ENCODE measurements at places on chromosomes 12 and 14.

DNA sequence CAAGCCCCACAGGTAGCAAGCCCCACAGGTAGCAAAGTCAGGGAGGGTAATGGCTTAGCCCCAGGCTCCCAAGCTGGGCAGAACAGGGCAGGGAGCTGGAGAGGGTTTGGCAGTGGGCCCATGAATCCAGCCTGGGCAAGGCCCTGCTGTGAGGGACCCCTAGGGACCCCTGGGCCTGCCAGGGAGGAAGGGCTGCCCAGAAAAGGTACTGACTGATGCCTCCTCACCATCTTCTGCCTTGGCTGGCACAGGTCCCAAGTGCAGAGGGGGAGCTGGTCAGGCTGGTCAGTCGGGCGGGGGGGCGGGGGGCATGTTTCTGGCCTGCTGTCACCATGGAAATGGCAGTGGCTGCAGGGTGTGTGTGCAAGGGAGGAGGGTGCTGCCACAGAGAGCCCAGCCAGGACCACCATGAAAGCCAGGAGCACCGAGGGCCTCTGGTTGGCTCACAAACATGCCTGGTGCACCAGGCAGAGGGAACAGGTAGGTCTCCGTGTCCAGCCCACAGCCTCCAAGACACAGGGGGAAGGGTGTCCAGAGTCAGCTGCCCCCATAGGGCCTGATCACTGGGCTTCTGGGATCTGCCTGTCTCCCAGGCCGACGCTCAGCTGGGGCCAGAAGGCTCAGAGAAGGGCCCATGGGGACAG, 1.5 kb upstream of the CRIP2 start:
- no peak for DNase-seq

- DNase-seq, result no peak
These were observed 23.1 kb upstream of the BCL2L14 start for GRCh38 chr12:12047682-12048081.

GRCh38 chr14:68897559-68898155, 81.4 kb downstream of the ACTN1 start:
- DNase-seq, result no peak

- no peak for DNase-seq
These were observed 127.4 kb downstream of the HMGA2 start for GRCh38 chr12:65951697-65952096.

DNA sequence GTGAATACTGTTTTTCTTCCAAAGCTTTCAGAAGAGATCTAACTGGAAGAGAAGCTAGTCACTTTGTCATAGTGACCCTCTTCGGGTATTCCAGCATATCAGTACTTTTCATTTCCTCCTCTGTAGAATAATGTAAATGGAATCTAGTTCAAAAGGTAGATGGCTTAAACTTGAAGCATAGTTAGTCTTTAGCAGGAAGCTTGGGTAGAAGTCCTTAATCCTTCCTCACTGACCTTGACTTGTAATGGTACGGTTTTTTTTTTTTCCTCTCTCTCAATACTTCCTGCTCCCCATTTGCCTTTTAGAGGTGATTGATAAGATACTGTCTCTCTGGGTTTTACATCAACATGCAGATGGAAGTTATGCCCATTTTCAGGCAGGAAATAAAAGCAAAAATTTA, 1.7 kb downstream of the FBXO34 start:
- DNase-seq, result no peak

GRCh38 chr12:118465706-118466105, 89.4 kb downstream of the SUDS3 start:
- no peak for DNase-seq

GRCh38 chr12:67305544-67305943, 36.4 kb downstream of the CAND1 start:
- DNase-seq, result no peak

DNA sequence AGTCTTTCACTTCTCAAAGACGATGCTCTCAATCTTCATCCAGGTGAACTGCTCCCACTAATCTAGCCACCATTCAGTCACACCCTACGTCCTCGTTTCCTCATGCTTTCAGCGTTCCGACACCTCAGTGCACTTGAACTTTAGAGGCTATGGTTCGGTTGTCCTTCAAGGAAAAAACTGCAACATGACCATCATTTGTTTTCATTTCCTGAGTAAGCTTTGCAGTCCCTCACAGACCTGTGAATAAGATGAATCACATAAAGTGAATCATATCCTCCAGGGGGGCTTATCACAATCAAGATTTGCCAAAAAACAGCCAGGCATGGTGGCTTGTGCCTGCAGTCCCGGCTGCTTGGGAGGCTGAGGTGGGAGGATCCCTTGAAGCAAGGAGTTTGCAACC, 80.2 kb downstream of the TMCC3 start:
- DNase-seq, result no peak

DNA sequence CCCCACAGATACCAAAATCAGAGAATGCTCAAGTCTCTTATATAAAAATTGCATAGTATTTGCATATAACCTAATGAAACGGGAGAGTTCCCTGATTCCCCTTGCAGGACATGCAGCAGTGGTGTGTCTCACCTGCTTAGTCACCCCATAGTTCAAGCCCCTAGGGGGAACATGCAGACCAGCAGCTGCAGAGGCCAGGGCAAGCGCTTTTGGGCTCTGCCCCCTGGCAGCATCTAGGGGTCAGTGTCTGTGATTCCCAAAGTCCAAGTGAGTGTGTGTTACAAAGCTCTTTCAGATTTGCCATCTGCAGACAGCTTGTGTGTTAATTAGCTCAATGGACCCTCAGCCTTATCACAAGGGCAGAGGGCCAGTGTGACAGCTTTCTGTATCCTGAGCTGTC, 110.1 kb downstream of the DNAI7 start:
- no peak for DNase-seq

- DNase-seq, result no peak
These were observed 34.6 kb downstream of the P2RX7 start for GRCh38 chr12:121167232-121167820.

- DNase-seq, result no peak
These were observed 82.6 kb upstream of the USP44 start for GRCh38 chr12:95633732-95634465.

DNA sequence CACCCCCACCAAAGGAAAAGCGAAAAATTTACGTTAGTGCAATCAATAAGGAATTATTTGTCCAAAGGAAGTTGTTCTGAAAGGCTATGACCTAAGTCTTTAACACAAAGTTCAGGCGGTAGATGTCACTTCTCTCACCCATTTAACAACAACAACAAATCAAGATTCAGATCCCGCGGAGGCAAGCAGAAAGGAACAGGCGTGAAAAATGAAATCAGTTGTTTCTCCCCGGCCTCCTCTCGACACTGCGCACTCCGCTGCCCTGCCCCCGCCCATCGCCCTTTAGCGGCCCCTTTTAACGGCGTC, 1.4 kb downstream of the DENND5B start:
- no peak for DNase-seq

DNA sequence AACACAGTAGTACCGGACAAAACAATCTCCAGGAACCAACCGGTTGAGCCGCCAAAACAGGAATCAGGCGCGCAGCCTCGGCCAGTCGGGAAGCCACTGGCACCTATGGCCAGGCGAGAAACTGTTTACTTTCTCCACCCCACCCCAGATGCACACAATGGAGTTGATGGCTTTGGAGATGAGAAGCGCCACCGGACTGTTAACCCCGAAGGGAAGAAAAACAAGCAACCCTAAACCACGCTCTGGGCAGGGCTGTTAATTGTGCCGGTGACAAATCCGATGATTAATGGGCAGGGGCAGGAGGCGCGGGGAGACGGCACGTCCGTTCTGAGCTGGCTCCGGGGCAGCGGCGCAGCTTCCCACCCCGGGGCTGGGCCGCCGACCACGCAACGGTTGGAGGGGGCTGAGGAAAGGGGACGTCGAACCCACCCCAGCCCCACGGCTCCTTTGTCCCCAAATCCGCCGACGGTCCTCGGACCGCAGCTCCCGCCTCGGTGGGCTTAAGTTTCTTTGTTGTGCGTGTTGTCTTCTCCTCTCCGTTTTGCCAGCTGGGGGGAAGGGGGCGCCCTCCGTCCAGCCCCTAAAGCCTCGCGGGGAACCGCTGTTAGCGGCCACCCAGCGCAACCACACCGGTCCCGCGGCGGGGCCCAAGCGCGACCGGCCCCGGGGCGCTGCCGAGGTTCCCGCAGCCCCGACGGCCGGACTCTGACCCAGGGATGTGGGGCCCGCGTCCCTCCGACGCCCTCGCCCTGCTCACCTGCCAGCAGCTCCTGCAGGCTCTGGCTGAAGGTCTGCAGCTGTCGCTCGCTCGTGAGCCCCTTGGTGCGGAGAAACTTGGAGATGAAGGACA, 790 bp downstream of the BTG1 start:
- DNase-seq, result no peak

DNA sequence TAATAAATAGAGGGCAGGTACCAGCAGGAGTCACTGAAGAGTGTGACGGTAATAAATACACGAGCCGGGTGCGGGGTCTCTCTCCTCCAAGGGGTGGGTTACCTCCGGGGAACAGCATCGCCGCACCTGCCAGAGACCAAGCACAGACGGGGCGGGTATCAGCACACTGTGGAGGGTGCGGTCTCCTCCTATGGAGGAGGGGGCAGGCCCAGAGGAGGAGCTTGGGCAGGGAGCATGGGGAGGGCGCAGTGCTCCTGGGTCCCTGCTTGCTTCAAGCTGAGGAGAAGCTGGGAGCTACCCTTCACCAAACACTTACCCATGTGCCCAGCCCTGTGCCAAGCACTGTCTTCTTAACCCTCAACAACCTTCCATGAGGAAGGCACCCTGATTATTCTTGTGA, 12.8 kb downstream of the PGF start:
- DNase-seq, result no peak

GRCh38 chr12:66739940-66740651, 61.2 kb upstream of the GRIP1 start:
- no peak for DNase-seq

GRCh38 chr12:119375075-119375882, 40.8 kb downstream of the CCDC60 start:
- no peak for DNase-seq

- no peak for DNase-seq
These were observed 185.8 kb downstream of the SLC15A4 start for GRCh38 chr12:128637642-128638606.

DNA sequence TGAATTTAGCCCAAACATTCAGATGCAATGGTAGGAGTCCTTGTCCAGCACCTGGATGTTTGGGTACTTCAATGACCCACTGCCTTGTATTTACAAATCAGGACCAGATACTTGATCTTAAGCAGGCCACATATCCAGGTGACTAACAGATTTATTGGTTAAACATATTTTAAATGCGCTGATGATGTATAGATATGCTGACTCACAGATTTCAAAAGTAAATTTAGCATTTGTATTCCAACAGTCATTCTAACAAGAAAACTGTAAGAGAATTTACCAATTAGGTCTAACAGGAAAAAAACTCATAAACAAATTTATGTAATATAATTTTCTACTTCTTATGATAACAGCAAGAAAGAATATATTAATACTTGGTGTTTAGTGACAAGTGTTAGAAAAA, 29.4 kb upstream of the MYF6 start:
- no peak for DNase-seq

- no peak for DNase-seq
These were observed 22.9 kb upstream of the TCL1B start for GRCh38 chr14:95663226-95663797.

DNA sequence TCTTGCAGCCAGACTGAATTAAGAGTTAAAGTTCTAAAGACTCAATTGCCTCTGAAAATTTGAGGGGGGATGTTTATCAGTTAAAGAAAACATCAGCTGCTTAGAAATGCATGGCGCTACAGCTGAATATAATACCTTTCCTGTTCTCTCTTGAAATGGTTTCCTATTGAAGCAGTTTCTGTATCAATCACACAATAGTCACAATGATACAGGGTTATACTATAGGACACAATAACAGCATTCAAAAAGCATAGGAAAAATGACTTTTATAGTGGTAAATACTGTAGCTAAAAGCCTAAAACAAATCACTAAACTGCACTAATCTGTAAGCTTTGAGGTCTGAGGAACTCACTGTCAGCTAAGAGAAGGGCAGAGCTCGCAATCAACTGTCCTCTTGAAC, 15.2 kb downstream of the MDGA2 start:
- no peak for DNase-seq

- no peak for DNase-seq
These were observed 445 bp downstream of the CERS5 start for GRCh38 chr12:50166799-50167048.

GRCh38 chr12:19979584-19979983, 388.8 kb upstream of the PDE3A start:
- DNase-seq, result no peak

DNA sequence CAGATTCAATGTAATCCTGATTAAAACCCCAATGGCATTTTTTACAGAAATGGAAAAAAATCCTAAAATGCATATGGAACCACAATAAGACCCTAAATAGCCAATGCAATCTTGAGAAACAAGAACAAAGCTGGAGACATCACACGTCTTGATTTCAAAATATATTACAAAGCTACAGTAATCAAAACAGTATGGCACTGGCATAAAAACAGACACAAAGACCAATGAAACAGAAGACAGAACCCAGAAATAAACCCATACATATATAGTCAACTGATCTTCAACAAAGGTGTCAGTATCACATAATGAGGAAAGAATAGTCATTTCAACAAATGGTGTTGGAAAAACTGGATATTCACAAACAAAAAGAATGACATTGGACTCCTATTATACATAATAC, 9.4 kb upstream of the ABCC9 start:
- DNase-seq, result no peak

GRCh38 chr12:108257004-108257403, 82.1 kb downstream of the CMKLR1 start:
- DNase-seq, result no peak

- DNase-seq, result no peak
These were observed 1.7 kb downstream of the ERG28 start for GRCh38 chr14:75658957-75659356.

- no peak for DNase-seq
These were observed 8.5 kb downstream of the AMN start for GRCh38 chr14:102930753-102931579.

DNA sequence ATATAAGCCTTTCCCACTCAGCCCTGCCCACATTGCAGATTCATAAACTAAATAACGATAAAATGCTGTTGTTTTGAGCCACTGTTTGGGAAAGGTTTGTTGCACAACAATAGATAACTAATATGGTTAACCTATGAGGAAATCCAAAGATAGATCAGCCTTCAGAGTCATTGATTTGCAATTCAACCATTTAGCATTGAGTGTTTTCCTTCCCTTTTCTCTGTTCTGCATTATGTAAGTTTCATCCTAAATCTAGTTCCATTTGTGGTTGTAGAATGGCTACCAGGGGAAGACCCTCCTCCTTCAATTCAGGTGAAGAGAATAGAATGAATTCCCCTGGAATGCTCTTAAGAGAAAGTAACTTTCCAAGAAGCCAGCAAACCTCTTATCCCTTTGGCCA, 19.6 kb downstream of the TC2N start:
- no peak for DNase-seq

DNA sequence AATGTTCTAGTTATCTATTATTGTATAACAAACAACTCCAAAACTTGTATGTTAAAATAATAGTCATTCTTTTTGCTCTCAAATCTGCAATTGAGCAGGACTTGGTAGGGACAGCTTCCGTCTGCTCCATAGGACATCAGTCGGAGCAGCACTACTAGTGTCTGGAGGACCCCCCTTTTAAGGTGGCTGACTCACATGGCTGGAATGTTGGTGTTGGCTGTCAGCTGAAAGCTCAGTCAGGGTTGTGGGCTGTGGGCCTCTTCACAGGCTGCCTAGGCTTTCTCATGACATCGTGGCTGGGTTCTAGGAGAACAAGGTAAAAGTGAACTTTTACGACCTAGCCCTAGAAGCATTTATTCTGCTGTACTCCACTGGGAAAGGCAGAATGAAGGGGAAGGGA, 160.6 kb downstream of the ANO4 start:
- no peak for DNase-seq
